Activated CD4-positive, alpha-beta memory T cell treated with anti-CD3 and anti-CD28 coated beads for 36 hours (primary cell): ENCODE measurements at places on chromosomes 5 and 9. TPM values are rescaled to one million over a fixed set of nuclear protein-coding genes. Genes with fewer than 3 reads are reported as not detected.

Gene FGFR4
- total RNA-seq, result 0.76 TPM

Gene SUSD3
- 67.0 TPM for total RNA-seq

Gene PDE4D
- 50.8 TPM for total RNA-seq

Gene PAXX
- 71.2 TPM for total RNA-seq

Gene MTREX
- 96.6 TPM for total RNA-seq

Gene NOXA1
- total RNA-seq, result 1.1 TPM

Gene PCDHA6
- not detected for total RNA-seq

Gene SOX30
- 0.93 TPM for total RNA-seq
